ENCODE measurements at places on chromosomes 6 and 20.

DNA sequence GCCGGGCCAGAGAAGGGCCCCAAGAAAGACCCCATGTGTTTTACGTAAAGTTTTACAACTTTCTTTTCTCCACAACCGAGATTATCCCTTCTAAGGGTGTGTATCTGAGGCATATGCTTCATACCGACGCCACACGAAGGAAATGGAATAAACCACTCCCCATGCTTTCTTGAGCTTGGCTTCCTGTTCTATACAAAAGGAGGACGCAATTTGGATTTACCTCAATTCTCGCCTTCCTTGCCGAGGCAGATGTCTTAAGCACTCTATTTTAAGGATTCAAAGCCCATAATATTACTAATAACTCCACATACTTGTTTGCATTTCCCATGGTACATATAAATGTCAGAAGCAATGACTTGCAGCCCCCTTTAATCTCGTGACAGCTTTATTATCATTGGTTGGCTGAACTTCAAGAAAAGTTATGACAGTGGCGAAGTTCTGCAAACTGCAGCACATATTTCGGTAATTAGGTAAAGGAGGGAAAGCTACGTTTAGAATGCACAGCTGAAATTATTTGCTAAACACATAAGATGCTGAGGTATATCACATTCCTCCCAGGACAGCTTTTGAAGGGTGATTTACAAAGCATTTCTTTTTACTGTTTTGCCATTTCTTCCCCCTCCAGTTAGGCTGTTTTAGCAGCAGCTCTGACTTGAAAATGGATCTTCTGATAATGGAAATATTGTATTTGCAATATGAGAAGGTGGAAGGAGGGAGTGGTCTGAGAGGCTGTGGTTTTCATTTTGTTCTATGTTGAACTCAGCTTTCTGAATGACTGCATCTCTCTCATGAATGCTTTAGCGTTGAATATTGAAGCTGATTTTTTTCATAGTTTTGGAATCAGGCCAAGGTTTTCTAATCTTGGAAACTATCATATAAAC is 330.5 kb downstream of the EPHA7 start:
- no peak for DNase-seq

DNA sequence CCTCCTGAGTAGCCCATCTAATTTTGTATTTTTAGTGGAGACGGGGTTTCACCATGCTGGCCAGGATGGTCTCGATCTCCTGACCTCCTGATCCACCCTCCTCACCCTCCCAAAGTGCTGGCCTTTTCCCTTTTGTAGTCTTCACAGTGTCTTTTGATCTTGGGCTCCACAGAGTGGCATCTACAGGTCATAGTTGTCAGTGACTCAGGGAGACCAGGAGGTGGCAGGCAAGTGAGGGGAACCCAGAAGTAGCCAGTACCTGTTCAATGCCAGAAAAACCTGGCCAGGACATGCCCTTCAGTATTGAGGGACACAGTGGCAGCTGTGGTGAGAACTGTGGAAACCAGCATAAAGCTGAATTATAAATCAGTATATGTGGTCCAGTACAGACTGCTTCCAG is 19.6 kb downstream of the RPP21 start:
- DNase-seq: no peak

DNA sequence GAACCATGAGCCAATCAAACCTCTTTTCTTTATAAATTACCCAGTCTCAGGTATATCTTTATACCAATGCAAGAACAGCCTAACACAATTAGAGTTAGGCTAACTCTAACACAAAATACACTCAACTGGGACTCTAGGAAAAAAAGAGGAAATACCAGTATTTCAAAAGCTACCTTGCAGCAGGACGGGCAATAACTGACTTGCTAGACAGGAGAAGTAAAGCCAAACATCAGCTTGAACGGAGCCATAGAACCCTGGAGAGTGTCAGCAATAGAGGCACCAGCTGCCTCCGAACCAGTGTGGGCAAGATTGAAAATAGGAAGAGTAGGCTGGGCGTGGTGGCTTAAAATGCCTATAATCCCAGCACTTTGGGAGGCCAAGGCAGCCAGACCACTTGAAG is 162.0 kb upstream of the SOX4 start:
- no peak for DNase-seq

DNA sequence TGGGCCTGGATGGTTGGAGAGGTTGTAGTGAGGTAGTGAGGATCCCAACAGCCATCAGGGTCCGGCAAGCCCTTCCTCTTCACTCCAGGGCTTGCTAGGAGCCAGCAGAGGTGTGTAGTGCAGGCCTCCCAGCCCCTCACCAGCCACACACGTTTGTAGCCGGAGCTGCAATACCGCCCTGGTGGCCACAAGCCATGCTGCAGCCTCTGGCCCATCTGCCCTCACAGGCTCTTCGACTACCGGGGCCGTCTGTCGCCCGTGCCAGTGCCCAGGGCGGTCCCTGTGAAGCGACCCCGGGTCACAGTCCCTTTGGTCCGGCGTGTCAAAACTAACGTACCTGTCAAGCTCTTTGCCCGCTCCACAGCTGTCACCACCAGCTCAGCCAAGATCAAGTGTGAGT is 36.4 kb downstream of the EIF2S2 start:
- DNase-seq: no peak
